ENCODE measurements at places on chromosomes 1 and 21.
A peak's percentile ranks its signal among the peaks of the same experiment; 100 is the strongest.

GRCh38 chr1:32172621-32173245 is 6.7 kb upstream of the TXLNA start:
- no peak for DNase-seq

GRCh38 chr1:106768077-106768476 is 288.4 kb upstream of the PRMT6 start:
- no peak for DNase-seq

DNA sequence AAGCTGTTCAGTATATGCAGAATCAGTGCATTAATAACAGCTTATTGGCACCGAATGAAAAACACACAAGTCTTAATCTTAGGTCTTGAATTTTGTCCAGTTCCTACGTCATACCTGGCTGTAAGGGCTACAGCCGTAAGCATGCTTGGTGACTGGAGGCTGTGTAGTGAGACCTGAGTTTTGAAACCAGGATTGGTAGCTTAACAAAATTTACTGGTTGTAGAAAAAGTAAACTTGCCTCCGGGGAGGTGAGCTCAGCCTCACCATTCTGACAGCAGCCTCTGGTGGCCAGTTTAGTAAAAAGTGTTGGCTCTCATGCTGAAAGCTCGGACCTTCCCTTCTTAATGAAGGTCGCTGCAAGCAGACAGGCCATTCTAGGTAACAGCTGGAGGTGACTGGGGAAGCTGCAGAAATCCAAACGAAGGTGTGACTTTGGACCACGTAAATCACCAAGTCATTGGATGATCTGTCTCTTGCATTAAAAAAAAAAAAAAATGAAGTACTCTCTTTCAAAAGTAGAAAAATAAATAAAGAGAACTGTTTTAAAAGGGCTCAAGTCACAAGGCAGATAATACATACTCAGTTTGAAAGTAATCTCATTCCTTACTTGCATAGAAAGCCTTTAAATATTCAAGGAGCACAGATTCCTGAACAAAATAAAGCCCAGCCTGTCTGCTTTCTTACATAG is 48.9 kb downstream of the HLCS start:
- no peak for DNase-seq

DNA sequence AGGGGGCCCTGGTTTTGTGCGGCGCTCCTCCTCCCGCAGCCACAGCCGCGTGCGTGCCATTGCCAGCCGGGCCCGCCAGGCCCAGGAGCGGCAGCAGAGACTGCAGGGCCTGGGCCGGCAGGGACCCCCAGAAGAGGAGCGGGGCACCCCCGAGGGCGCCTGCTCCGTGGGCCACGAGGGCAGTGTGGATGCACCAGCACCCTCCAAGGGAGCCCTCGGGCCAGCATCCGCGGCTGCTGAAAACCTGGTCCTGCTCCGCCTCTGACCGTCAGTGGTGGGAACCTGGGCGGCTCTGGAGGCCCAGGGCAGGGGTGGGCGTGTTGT is 21.5 kb downstream of the PANK4 start:
- DNase-seq = no peak

GRCh38 chr1:248822148-248823032 is 3.3 kb downstream of the SH3BP5L start:
- DNase-seq = no peak

DNA sequence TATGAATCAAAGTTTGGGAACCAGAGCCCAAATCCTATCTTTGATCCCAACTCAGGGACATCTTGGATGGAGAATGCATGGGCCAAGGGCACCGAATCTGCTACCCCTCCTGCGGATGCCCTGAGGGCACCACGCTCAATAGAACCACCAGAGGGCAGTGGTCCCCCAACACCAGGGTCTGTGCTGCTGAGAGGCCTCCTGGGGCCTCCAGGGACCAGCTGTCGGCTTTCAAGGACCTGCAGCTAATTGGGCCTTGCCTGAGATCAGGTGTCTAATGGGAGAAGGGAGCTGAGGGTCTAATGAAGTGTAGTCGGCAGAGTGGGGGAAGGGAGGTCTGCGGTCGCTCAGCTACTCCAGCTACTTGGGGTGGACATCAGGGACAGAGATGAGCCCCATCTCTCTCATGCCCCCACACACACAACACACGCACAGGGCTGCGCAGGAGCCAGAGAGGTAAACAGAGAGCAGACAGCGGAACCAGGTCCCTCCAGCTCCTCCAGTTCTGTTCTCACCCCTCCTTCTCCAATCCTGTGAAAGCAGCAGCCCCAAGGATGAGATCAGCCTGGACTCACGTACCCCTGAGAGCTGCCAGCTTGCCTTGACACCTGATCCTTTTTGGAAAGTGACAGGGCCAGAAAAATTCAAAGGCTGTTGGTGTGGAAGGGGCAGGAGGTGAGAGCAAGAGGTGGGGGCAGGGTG is 34.9 kb upstream of the PPP1R15B start:
- DNase-seq = no peak

- no peak for DNase-seq
Measured at GRCh38 chr1:165169028-165169427, 187.5 kb downstream of the LMX1A start.

GRCh38 chr1:70091811-70092210 is 113.6 kb downstream of the LRRC40 start:
- no peak for DNase-seq

DNA sequence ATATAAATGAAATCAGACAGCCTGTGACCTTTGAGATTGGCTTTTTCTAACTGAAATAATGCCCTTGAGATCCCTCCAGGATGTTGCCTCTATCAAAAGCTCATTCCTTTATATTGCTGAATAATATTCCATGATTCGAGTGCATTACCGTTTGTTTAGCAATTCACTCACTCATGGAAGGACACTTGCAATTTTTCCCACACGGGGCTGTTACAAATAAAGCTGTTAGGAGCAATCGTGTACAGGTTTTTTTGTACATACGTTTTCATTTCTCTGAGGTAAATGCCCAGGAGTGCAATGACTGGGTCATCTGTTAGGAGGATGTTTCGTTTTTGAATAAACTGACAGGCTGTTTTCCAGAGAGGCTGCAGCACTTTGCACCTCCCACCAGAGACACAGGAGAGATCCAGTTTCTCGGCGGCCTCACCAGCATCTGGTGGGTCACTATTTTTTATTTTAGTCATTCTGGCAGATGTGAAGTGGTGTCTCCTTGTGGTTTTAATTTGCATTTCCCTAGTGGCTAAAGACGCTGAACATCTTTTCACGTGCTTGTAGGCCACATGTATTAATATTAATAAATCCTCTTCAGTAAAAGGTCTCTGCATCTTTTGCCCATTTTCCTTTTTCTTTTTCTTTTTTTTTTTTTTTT is 11.0 kb downstream of the PRDM15 start:
- no peak for DNase-seq

- DNase-seq = no peak
Measured at GRCh38 chr1:88917321-88918025, 26.1 kb upstream of the GTF2B start.

DNA sequence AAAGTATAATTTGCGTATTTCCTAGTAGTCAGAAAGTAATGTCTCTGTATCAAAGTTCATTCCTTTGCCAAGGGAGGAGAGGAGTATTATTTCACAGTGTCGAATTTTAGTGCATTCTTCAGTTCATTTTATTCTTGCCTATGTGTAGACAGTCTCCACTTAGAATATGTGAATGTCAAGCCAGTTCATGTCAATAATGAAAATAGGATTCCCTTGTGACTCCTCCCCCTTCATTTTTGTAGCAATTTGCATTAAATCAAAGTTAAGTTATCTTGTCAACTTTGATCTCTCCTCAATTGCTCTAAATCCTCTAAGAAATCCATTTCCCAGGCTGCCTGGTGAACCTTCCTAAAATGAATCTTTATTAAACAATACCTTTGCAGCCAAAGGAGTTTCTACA is 179.1 kb downstream of the SLC44A5 start:
- DNase-seq = no peak

GRCh38 chr21:29185172-29185571 is 54.7 kb downstream of the MAP3K7CL start:
- DNase-seq = no peak

DNA sequence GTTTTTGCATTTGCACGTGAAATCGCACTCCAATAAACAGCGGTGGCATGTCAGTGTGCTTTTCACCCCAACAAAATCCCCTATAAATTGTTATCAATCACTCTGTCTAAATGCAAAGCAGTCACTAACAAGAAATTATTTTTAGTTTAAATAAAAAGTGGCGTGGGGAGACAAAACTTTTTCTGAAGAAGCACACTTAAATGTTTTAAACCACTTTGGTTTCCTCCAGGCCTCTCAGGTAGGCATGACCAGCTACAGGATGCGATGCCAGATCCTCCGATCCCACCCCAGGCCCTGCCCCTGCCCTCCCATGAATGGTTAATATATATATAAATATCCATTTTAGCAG is 3.6 kb downstream of the FMO1 start:
- no peak for DNase-seq

DNA sequence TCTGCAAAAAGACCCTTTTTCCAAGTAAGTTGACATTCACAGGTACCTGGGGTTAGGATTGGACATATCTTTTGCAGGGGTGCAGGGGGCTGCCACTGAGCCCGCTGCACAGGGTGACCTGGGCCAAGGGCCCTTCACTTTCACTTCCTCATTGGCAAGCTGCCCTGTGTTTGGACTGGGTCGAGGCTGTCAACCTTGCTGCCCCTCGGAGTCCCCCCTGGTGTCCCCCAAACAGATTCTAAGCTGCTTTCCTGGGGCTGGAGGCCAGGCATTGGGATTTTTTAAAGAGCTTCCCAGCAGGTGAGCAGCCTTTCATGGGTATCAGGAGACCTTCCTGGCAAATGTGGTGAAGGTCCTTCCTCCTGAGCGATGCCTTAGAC is 7.9 kb upstream of the UMODL1 start:
- DNase-seq = no peak

DNA sequence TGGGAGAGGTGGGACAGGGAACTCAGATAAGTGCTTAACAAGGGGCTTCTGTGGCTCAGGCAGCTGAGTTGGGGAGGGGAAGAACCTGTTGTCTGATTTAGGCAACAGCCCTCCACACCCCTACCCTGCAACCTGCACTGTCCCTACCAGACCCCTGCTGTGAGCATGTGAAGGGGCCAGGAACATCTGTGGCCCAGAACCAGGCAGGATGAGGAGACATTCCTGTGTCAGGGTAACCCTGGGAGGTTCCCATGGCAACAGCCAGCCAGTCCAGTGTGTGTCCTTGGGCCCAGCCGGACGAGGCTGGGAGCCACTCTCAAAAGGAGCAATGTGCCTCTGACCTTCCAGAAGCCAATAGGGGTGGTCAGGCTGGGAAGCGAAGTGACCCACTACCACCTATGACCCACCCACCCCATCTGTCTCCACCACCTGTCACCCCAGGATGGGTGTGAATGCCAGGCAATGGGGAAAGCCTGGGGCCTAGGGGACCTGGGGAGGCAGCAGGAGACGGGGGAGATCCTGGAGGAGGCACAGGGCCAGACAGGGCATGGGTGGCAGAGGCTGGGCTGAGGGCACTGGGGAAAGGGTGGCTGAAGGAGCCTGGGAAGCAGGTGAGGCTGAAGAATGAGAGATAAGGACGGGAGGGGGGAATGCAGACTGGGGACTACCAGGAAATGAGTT is 5.0 kb upstream of the PMVK start:
- DNase-seq = no peak

DNA sequence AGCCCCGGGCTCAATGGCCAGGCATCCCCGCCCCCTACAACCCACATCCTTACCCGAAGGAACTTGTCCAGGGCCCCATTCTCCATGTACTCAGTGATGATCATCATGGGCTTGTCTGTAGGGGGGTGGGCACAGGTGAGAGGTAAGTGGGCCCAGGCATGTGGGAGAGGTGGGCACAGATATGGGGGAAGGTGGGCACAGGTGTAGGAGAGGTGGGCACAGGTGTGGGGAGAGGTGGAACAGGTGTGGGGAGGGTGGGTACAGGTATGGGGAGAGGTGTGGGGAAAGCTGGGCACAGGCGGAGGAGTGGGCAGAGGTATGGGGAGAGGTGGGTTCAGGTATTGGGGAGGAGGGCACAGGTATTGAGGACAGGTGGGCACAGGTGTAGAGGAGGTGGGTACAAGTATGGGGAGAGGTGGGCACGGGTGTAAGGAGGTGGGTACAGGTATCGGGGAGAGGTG is 23.5 kb downstream of the EPHA2 start:
- DNase-seq = no peak

DNA sequence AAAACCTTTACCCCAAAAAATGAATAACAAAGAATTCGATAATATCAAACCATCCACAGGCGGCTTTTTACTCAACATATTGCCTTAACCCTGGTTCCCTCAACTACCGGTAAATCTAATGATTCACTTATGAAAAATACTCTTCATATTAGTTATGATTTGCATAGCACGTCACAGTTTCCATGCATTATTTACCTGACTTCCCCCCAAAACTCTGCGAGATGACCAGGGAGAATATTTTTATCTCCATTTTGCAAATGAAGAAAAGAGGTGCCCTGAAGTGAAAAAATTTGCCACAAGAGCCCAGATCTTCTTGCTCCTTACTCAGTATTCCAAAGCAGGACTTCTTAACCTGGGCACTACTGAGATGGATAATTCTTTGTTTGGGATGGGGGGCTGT is 2.9 kb downstream of the JAK1 start:
- no peak for DNase-seq

DNA sequence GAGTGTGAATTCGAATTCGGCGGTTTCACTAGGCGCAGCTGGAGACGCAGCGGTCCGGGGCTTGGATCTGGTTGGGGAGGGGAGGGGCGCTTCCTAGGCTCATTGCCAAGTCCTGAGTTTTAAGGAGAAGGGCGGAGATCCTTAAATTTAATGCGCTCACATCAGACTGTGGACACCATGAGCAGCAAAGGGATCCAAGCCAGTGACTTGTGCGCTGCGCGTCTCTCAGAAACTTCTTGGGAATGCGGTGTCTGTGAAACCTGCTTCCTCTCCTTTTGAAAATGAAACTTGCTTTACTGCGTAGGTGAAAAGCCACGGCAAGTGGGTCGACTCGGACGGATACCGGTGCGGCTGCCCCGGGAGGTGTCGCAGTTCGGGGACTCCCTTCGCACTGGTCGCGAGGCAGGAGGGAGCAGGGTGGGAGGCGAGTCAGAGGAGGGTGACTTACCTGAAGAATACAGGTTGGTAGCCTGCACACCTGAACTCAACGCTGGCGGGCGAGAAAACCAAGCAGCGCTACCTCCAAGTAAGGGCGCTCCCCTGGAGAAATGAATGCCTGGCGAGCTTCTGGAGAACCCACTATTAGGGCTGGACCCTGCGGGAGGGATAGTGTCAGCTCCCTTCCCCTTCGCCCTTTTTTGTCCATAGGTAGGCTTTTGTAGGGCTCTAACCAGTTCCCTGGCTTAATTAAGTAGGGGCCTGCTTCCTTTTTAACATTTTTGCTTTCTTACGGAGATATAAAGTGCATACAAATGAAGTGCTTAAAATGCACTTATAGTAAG is 992 bp downstream of the TENT5C start:
- peak; percentile 30 for DNase-seq

GRCh38 chr1:108041360-108042142 is 76.6 kb upstream of the VAV3 start:
- peak; percentile 84 for DNase-seq

GRCh38 chr1:57420981-57421785 is 2.7 kb downstream of the DAB1 start:
- no peak for DNase-seq

Measured in breast epithelium (tissue), 4 donors.